ENCODE measurements at places on chromosomes 7 and 10.

DNA sequence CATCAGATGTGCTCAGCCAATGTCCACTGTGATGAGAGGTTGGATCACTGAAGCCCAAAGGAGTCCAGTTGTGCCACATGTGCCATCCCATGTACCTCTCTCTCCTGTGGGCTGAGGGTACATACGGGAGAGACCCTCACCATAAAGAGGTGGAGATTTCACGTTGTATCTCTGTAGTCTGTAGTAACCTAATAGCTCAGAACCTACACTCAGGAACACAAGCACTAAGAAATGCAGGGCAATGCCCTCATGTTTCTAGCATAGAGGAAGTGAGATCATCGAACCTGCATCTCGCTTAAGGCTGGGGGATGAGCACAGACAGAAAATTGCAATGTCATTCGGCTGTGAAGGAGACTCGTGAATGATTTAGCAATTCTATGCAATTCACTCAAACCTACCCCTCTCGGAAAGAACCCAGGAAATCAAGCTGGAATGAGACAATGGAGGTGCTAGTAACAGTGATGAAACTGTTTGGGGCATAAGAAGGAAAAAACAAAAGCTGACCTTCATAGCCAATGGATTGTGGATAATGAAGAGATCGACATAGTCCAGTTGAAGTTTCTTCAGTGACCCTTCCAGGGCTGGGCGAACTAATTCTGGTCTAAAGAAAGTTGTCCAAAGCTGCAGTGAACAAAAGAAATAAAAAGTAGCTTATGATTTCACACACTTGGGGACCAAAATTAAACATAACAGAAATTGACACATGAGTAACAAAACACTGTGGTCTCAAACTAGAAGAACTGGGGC lies 80.3 kb upstream of the UCN3 start:
- H3K27me3 ChIP-seq, result peaks cover 3% of the 10 kb centered on the region
- peak overlapping the region; percentile 85 for H3K4me3 ChIP-seq
- DNase-seq, result no peak
- peak overlapping the region; percentile 75 for H3K27ac ChIP-seq
- peaks cover 75% of the 10 kb centered on the region for H3K4me1 ChIP-seq
- peaks cover 29% of the 10 kb centered on the region for H3K36me3 ChIP-seq

- H3K27ac ChIP-seq, result no peak overlapping the region
- no peak for DNase-seq
- H3K36me3 ChIP-seq, result no peaks in the 10 kb centered on the region
Measured at GRCh38 chr7:94253686-94254085, 141.0 kb upstream of the COL1A2 start.

GRCh38 chr7:8092140-8092539 lies 123.5 kb downstream of the GLCCI1 start:
- H3K4me1 ChIP-seq, result peaks cover 31% of the 10 kb centered on the region
- peaks cover 22% of the 10 kb centered on the region for H3K36me3 ChIP-seq
- H3K27me3 ChIP-seq, result peaks cover 1% of the 10 kb centered on the region
- no peak overlapping the region for H3K27ac ChIP-seq

DNA sequence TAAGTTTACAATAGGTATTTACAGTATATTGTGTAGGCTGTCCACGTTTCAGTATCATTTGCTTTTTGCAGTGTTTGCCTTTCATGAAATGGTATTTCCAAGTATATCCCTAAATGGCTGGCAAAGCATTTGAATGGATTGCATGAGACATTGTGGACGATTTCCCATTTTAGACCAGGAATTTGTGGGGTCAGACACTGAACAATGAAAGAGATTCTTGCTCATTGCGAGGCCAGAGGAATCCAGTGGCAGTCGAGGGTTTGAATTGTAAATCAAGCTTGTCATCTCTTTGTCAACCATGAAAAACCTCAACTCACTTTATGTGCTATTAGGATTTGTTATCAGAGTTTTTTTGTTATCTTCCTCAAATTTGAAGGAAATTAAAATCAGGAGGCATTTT lies 70.8 kb downstream of the CREB5 start:
- no peaks in the 10 kb centered on the region for H3K27me3 ChIP-seq
- no peaks in the 10 kb centered on the region for H3K36me3 ChIP-seq
- no peak for DNase-seq
- H3K4me3 ChIP-seq, result no peak overlapping the region

GRCh38 chr7:158782761-158783401 lies 46.4 kb downstream of the ESYT2 start:
- no peak overlapping the region for H3K27ac ChIP-seq
- no peaks in the 10 kb centered on the region for H3K27me3 ChIP-seq
- H3K36me3 ChIP-seq, result peaks cover 19% of the 10 kb centered on the region
- no peak for DNase-seq
- no peak overlapping the region for H3K4me3 ChIP-seq

DNA sequence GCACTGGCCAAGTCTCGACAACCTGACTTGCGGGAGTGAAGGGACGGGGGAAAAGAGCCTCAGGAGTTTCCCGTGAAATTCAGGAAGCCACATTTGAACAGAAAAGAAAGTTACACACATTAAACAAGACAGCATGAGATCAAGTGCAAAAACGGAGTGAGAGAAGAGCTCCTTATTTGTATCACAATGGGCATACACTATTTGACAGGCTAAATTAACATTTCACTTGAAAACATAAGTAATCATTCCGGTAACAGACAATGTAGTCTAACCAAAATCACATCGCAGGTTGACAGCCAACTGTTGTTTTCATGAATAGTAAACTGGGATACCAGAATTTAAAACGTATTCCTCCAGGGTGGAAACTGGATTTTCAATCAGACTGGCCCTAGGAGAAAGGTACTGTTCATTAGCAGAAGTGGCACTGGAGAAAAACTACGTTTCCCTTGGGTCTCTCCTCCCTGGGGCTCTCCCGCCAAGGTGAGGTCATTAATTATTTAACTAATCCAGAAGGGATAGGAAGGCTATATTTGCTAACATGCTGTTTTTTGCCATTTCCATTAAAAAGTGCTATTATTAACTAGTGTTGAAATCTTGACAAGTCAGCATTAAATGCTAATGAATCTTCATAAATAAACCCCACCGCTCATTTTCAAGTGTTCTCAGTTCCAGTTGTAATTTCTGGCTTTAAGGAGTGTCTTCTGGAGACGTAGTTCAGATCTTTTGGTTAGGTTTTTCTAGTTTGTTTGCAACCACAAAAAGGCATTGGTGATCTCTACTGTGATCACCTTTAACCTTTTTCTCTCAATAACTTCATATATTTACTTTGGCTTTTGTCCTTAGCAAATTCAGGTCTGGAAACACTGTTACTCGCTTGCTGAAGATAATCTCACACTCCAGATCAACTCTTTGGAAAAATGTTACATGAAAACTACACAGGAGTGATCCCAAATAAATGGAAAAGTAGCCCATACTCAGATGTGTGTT lies 25.1 kb downstream of the RHEB start:
- H3K27me3 ChIP-seq, result peaks cover 5% of the 10 kb centered on the region
- no peak overlapping the region for H3K27ac ChIP-seq
- no peaks in the 10 kb centered on the region for H3K36me3 ChIP-seq
- no peak for DNase-seq

GRCh38 chr7:33061282-33061937 lies 1.2 kb downstream of the NT5C3A start:
- peaks cover 60% of the 10 kb centered on the region for H3K4me1 ChIP-seq
- H3K36me3 ChIP-seq, result peaks cover 2% of the 10 kb centered on the region
- peaks cover 6% of the 10 kb centered on the region for H3K27me3 ChIP-seq
- peak overlapping the region; percentile 89 for H3K27ac ChIP-seq
- no peak for DNase-seq

GRCh38 chr10:3172081-3172445 lies 519 bp downstream of the PITRM1 start:
- peaks cover 11% of the 10 kb centered on the region for H3K27me3 ChIP-seq
- no peak for DNase-seq
- peaks cover 29% of the 10 kb centered on the region for H3K4me1 ChIP-seq
- peaks cover 10% of the 10 kb centered on the region for H3K36me3 ChIP-seq
- peak overlapping the region; percentile 90 for H3K4me3 ChIP-seq

DNA sequence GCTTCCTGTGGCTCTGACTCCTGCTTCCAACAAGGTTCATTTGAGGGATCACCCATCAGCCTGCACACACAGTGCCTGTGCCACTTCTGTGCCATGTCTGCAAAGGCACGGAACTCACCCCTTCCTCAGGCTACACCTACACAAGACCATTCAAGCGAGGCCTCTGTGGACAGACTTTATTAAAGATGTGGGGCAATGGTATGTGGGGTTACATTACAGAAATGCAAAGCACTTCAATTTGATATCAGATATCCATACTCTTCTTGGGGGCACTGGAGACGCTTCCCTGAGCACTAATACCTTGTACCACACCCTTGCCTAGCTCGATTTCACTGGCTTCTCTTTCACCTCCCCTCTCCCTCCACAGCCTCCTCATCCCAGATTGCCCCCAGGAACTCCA lies 84.4 kb upstream of the FGL2 start:
- DNase-seq, result no peak
- H3K36me3 ChIP-seq, result peaks cover 75% of the 10 kb centered on the region
- no peaks in the 10 kb centered on the region for H3K4me1 ChIP-seq
- H3K27me3 ChIP-seq, result no peaks in the 10 kb centered on the region
- H3K4me3 ChIP-seq, result no peak overlapping the region
- H3K27ac ChIP-seq, result no peak overlapping the region

- no peak overlapping the region for H3K4me3 ChIP-seq
- DNase-seq, result no peak
- no peak overlapping the region for H3K27ac ChIP-seq
- H3K27me3 ChIP-seq, result peaks cover 2% of the 10 kb centered on the region
- no peaks in the 10 kb centered on the region for H3K36me3 ChIP-seq
- no peaks in the 10 kb centered on the region for H3K4me1 ChIP-seq
Measured at GRCh38 chr7:49255054-49255453, 330.7 kb downstream of the CDC14C start.

DNA sequence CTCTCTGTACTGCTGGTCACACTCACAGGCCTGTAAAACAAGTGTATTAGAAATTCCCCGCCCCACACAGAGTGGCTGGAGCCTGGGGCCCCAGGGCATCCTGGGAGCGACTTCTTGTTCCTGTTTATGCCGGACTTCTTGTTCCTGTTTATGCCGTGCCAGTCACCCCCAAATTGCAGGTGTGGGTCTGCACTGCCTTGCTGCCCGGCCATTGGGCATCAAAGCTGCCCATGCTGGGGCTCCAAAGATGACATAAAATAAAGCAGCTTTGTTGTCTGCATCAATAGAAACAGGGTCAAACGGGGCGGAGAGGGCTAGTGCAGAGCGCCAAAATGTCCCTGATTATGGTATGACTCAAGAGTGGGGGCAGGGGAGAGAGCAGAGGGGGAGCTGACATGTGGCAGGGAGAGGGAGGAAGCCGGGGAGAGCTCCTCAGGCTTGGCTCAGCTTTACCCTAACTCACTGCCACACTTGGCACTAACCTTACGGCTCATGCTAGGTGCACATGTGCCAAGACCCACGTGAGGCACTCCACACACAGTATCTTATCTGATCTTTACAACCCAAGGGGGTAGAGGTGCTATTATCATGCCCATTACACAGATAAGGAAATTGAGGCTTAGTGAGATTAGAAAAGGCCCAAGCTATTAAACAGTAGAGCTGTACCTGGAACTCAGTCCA lies 98.4 kb downstream of the PIP4K2A start:
- peak; percentile 51 for DNase-seq
- H3K27me3 ChIP-seq, result peaks cover 20% of the 10 kb centered on the region

GRCh38 chr7:81187753-81188152 lies 268.9 kb upstream of the SEMA3C start:
- H3K27ac ChIP-seq, result no peak overlapping the region
- H3K36me3 ChIP-seq, result no peaks in the 10 kb centered on the region
- H3K4me3 ChIP-seq, result no peak overlapping the region
- no peak for DNase-seq

- H3K27me3 ChIP-seq, result no peaks in the 10 kb centered on the region
- H3K4me3 ChIP-seq, result no peak overlapping the region
- no peak overlapping the region for H3K27ac ChIP-seq
- peaks cover 31% of the 10 kb centered on the region for H3K36me3 ChIP-seq
Measured at GRCh38 chr7:65390588-65390987, 16.9 kb downstream of the ZNF92 start.

GRCh38 chr10:20147684-20148083 lies 331.5 kb downstream of the PLXDC2 start:
- no peaks in the 10 kb centered on the region for H3K27me3 ChIP-seq
- DNase-seq, result no peak
- no peak overlapping the region for H3K27ac ChIP-seq

- H3K36me3 ChIP-seq, result peaks cover 17% of the 10 kb centered on the region
- no peak overlapping the region for H3K27ac ChIP-seq
- no peak for DNase-seq
Measured at GRCh38 chr10:102140913-102141540, 8.2 kb downstream of the PPRC1 start.

DNA sequence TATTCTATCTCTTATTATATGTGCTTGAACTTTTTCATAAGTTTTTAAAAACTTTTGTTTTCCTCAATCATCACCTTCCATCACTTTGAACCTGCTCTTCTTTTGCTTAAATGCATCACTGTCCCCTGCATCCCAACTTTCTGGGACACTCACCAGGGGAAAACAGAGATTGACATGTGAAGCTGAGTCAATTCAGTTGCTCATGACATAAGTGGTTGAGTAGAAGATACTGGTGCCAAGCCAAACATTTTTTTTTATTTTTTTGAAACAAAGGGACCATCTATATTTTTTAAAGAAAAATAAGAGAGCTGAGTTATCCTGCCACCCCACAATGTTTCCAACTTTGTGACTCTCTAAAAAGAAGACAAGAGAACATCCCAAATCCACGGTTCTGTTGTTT lies 61.8 kb upstream of the AHR start:
- H3K4me3 ChIP-seq, result no peak overlapping the region
- peaks cover 37% of the 10 kb centered on the region for H3K4me1 ChIP-seq
- H3K27ac ChIP-seq, result no peak overlapping the region
- no peaks in the 10 kb centered on the region for H3K36me3 ChIP-seq
- H3K27me3 ChIP-seq, result peaks cover 5% of the 10 kb centered on the region

- H3K27me3 ChIP-seq, result peaks cover 4% of the 10 kb centered on the region
- no peak overlapping the region for H3K4me3 ChIP-seq
- DNase-seq, result no peak
- H3K27ac ChIP-seq, result no peak overlapping the region
Measured at GRCh38 chr10:64060389-64060788, 539.2 kb downstream of the REEP3 start.

GRCh38 chr7:102152672-102153598 lies 133.7 kb upstream of the SH2B2 start:
- peaks cover 3% of the 10 kb centered on the region for H3K36me3 ChIP-seq
- no peak for DNase-seq
- H3K4me3 ChIP-seq, result no peak overlapping the region
- H3K27me3 ChIP-seq, result peaks cover 2% of the 10 kb centered on the region

- H3K36me3 ChIP-seq, result no peaks in the 10 kb centered on the region
- no peak overlapping the region for H3K4me3 ChIP-seq
- H3K27me3 ChIP-seq, result peaks cover 3% of the 10 kb centered on the region
Measured at GRCh38 chr7:106049139-106049752, 62.9 kb downstream of the SYPL1 start.

GRCh38 chr7:154546946-154547587 lies 455.9 kb downstream of the PAXIP1 start:
- no peaks in the 10 kb centered on the region for H3K4me1 ChIP-seq
- H3K27ac ChIP-seq, result no peak overlapping the region
- no peak overlapping the region for H3K4me3 ChIP-seq
- no peak for DNase-seq

- no peak overlapping the region for H3K27ac ChIP-seq
- no peak for DNase-seq
- H3K36me3 ChIP-seq, result no peaks in the 10 kb centered on the region
- H3K4me3 ChIP-seq, result no peak overlapping the region
- H3K27me3 ChIP-seq, result peaks cover 4% of the 10 kb centered on the region
Measured at GRCh38 chr10:6678956-6679355, 98.9 kb upstream of the PRKCQ start.

All from immature natural killer cell (primary cell).